ENCODE measurements at places on chromosomes 7 and 10.

GRCh38 chr10:124628676-124629021 lies 115.5 kb downstream of the FAM53B start:
- no peak for DNase-seq

- no peak for DNase-seq
These were observed 43.2 kb downstream of the AKR1B1 start for GRCh38 chr7:134415700-134416099.

DNA sequence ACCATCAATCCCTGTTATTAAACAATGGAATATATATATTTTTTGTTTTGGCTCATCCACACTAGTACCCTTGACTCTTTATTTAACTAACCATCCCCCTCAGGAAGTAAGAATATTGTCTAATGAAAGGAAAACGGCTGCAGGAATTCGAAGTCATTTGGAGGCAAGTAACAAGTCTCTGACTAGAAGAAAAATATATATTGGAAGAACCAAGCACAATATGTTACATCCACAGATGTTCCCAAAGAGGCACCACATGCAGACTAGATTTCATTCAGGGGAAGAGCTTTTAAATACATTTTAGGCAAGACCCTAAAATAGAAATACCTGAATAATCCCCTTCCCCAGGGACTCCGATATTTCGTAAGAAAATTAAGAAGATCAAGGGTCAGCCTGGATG lies 104.5 kb downstream of the GRM3 start:
- no peak for DNase-seq

DNA sequence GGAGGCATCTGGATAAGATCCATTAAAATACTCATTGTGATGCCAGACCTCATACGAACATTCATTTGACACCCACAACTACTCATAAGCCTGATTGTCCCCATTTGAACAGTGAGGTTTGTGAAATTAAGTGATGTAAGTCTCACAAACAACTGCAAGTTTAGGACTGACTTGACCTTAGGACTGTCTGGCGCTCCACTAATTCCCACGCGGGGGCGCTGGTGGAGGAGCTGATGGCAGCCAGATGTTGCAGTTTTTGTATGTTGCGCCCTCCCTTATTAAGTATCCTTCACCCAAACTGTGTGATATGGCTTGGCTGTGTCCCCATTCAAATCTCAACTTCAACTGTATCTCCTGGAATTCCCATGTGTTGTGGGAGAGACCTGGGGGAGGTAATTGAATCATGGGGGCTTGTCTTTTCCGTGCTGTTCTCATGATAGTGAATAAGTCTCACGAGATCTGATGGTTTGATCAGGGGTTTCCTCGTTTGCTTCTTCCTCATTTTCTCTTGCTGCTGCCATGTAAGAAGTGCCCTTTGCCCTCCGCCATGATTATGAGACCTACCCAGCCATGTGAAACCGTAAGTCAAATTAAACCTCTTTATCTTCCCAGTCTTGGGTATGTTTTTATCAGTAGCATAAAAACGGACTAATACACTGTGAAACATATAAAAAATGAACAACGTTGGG lies 20.3 kb upstream of the TIAL1 start:
- no peak for DNase-seq

GRCh38 chr7:106246902-106247711 lies 37.7 kb downstream of the NAMPT start:
- no peak for DNase-seq

Data from aorta (tissue), 5 donors.